ENCODE measurements at places on chromosomes 13 and 19.
A peak's percentile ranks its signal among the peaks of the same experiment; 100 is the strongest.

DNA sequence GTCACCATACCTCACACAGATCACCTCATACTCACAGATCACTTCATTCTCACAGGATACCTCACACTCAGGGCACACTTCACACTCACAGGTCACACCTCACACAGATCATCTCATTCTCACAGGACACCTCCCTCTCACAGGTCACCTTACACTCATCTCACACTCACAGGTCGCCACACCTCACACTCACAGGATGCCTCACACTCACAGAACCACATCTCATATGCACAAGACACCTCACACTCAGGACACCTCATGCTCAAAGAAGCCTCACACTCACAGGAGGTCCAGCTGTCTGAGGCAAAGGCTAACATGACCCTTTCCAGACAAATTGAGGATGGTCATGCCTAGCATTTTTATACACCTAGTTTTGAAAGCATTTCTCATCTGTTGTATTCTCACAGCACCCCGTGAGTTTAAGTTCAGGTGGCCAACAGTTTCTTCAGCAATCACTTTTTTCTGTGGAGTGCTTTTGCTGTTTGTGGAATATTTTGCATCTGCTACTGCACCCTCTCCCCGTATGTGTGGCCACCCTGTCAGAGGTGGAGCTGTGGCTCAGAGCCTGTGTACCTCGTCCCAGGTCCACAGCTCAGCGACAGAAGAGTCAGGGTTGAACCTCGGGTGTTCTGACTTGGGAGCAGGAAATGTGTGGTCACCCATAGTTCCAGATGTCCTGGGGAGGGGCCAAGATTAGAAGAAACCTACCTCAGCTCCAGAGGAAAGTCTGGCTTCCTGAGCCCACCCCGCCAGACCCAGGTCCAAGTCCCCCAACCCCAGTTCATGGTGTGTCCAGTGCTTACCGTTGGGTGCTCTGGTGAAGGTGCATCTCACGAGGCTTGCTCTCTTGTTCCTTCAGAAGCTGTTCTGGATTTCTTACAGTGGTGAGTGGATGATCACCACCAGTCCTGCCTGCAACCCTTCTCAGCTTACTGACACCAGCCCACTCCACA lies 7.6 kb downstream of the F7 start:
- DNase-seq, result no peak

GRCh38 chr19:46533078-46533620 lies 37.5 kb upstream of the PNMA8B start:
- no peak for DNase-seq

GRCh38 chr19:495081-495401 lies 1.2 kb upstream of the MADCAM1 start:
- DNase-seq, result no peak

DNA sequence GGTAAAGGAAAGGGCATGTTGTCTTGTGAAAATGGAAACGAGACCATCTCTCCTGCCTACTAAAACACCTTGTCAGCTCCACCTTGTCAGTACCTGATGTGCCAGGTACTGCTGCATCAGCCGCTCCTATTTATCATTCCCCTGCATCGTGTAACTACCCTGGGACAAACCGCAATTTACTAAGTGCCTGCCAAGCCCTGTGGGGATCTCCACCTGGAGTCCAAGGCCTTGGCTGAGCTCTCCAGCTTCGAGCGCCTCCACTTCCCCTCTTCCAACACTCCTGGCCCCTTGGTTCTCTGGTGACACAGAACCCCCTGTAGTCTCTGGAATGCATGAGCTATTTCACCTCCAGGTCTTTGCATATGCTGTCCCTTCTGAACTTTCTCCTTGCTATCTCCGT lies 25.9 kb upstream of the CCNP start:
- no peak for DNase-seq

DNA sequence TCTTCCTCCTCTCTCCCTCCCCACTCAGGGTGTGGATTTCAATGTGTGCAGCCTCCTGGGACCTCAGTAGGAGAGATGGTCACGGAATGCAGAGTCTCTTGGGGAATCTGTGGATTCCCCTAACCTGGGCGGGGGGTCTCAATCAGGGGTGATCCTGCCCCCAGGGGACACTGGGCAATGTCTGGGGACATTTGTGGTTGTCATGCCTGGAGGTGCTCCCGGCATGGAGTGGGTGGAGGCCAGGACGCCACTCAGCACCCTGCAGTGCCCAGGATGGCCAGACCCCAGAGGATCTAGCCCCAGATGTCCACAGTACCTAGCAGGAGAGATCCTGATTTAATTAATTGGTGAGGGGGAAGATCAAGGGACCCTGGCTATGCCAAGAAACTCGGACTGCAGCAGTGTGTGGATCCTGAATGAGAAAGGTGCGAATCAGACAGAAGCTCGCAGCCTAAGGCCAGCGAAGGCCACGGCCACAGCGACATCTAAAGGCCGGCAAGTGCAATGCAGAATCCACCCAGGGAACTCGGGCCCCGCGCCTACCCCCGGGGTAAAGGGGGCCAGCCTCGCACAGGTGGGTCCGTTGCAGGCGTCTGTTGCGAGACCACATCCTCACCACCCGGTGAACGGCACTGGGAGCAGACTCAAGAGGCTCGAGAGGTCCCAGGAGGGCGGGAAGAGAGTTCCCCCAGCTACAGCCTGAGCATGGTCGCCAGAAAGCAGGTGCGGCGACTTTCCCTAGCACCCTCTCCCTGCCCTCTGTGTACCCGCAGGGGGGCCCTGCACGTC lies 88.8 kb downstream of the GNG7 start:
- no peak for DNase-seq

DNA sequence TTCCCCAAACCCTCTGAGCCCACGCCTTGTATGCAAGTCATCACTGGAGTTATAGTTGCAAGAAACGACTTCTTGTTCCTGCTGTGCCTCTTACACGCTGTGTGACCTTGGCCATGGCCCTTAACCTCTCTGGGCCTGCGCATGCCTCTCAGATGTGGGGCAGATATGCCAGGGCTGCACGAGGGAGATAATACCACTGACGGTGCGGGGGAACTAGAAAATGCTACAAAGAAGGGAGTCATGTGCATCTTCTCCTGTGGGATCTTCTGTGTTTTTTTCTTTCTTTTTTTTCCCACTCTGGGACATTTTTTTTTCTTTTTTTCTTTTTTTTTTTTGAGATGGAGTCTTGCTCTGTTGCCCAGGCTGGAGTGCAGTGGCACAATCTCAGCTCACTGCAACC lies 4.3 kb upstream of the SAMD1 start:
- DNase-seq, result no peak

- DNase-seq, result no peak
These were observed 162.8 kb upstream of the SOX1 start for GRCh38 chr13:111904166-111904565.

- no peak for DNase-seq
These were observed 18.5 kb downstream of the CYP2A6 start for GRCh38 chr19:40831502-40832430.

DNA sequence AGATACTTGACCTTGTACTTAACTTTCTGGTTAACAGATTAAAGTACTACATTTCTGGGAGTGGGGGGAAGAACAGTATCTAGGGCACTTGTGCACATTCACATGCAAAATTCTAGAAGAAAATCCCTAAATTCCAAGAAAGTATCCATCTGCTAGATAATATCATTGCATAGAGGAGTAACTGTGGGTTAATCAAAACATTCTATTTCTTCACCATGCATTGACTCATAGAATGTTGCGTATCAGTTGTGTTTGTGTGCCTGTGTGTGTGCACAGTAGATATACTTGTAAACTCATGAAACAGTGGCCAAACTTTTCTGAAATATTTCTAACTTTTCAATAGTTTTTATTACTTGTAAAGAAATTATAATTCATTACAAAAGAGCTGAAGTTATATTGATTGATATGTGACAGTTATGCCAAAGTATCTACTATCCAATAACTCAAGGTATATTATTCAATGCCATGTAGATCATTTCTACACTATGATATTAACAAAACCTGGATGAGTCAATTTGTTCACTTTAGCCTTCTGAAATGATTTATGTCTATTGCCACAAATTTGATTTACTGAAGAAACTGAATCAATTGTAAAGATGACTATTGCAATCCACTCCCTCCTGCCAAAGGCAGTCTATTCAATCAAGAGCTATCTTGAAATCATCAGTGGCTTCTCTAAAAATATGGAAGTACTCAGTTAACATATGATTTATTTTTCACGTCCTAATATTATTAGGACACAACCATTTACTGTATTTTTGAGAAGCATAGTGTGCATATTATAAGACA lies 756.7 kb upstream of the ARGLU1 start:
- no peak for DNase-seq

DNA sequence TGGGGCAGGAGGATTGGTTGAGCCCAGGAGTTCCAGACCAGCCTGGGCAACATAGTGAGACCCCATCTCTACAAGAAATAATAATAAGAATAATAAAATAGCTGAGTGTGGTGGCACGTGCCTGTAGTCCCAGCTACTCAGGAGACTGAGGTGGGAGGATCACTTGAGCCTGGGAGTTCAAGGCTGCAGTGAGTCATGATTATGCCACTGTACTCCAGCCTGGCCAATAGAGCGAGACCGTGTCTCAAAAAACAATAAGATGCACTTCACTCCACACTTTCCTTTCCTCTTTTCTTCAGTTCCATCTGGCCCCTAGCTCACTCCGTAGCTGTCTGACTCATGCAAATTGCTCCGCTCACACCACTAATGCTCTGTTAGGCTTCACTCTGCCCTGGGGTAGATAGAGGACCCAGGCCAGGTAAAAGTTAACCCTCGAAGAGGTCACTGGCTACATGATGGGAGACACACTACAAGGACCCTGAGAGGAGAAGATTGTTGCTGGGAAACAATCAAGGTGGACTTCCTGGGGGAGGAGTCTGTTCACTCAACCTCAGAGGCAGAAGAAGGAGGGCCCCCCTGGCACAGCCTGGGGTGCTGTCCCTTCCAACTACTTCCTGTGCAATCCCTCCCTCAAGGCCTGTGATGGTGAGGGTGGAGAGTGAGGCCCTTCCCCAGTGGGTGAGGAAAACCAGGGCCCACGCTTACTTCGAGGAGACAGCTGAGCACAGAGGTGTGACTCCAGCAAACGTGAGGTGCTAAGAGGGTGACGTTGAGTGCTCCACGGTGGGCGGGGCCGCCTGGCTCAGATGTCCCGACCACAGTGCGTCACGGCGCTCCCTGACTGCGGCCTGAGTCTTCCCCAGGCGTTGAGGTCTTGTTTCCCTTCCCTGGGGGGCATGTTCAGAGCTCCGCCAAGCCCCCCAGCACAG lies 8.8 kb upstream of the TNFSF9 start:
- peak; percentile 62 for DNase-seq

- DNase-seq, result no peak
These were observed 2.5 kb upstream of the PDX1 start for GRCh38 chr13:27917121-27917947.

- no peak for DNase-seq
These were observed 24.3 kb upstream of the EEF1AKMT1 start for GRCh38 chr13:20798027-20798426.

DNA sequence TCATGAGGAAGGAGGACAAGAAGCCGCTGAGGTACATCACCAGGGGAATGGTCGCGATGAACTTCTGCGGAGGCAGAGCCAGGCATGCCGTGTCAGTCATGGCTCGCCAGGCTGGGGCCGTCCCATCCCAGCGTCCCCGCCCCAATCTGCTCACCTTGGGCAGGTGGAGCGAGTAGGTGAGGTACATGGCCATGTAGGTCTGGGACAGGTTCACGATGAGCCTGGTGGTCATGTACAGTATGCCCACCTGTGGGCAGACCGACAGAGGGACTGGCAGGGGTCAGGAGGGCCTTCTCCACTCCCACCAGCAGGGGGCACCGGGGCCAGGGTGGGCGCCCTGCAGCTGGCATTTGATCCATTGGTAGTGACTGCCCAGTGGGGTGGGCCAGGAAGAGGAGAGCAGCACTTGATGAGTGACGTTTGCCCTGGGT lies 8.3 kb downstream of the TEKTIP1 start:
- DNase-seq, result no peak

- DNase-seq, result no peak
These were observed 8.3 kb downstream of the CACTIN start for GRCh38 chr19:3618144-3618810.

DNA sequence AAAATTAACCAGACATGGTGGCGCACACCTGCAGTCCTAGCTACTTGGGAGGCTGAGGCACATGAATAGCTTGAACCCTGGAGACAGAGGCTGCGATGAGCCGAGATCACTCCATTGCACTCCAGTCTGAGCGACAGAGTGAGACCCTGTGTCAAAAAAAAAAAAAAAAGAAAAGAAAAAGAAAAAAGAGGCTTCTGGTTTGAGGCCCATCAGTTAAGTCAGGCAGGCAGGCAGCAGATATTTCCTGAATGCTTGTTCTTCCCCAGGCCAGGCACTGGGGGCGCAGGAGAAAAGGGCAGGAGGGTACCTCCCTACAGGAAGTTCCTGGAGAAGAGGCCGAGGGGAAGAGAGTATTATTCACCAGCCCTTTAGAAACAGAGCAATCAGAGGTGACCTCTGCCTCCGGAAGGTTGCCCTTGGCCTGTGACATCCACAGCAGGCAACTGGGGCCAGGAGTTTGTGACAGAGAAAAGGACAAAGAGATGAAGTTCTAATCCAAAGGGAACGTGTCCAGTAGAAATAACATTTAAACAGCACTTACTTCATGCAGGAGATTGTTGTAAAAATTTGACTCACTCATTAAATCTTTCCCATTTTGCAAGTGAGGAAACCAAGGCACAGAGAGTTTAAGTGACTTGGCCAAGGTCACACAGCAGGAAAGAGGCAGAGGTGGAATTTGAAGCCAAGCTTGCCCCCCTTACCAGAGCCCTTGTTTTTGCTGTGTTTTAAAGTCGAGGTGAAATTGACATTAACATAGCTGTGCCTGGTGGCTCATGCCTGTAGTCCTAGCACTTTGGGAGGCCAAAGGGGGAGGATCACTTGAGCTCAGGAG lies 4.3 kb upstream of the RLN3 start:
- no peak for DNase-seq

- DNase-seq, result no peak
These were observed 4.7 kb upstream of the ZNF606 start for GRCh38 chr19:58007285-58007684.

- no peak for DNase-seq
These were observed 37.8 kb downstream of the BRD4 start for GRCh38 chr19:15294561-15294990.

- no peak for DNase-seq
These were observed 174.6 kb downstream of the SPRY2 start for GRCh38 chr13:80166352-80166751.

DNA sequence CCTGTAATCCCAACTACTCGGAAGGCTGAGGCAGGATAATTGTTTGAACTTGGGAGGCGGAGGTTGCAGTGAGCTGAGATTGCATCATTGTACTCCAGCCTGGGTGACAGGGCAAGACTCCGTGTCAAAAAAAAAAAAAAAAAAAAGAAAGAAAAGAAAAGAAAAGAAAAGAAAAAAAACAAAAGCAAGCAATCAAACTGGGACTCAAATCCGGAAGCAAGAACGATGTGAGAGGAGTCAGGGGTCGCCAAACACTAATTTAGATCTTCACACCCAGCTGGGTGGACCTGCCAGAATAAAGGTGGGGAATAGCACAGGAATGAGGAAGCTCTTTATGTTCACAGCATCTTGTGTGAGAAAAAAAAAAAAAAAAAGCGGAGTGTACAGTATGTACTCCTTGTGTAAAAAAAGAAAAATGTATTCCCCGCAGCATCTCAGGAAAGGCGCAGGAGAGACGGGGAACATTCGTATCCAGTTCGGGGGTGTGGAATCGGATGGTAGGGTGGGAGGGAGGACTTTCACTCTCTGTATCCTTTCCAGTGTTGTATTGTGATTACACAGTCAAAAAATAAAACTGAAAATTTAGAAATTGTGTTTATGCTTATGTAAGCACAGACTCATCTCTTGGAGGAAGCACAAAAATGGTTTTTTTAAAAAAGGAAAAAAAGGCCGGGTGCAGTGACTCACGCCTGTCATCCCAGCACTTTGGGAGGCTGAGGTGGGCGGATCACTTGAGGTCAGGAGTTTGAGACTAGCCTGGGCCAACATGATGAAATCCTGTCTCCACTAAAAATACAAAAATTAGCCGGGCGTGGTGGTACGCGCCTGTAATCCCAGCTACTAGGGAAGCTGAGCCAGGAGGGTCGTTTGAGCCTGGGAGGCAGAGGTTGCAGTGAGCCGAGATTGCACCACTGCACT lies 7.6 kb downstream of the DNAJB1 start:
- no peak for DNase-seq

Data from stimulated activated CD8-positive, alpha-beta memory T cell treated with anti-CD3 and anti-CD28 coated beads, Interleukin-15, amount 100 ng/mL, for 4 hours (primary cell).